ENCODE measurements at places on chromosomes 1 and 21.

GRCh38 chr1:97787231-97787630, 133.6 kb downstream of the DPYD start:
- no peak for DNase-seq

- peak; percentile 84 for DNase-seq
Observed at GRCh38 chr1:58442114-58442513, 104.4 kb downstream of the OMA1 start.

- DNase-seq, result no peak
Observed at GRCh38 chr1:39779137-39779536, 8.0 kb upstream of the OXCT2 start.

DNA sequence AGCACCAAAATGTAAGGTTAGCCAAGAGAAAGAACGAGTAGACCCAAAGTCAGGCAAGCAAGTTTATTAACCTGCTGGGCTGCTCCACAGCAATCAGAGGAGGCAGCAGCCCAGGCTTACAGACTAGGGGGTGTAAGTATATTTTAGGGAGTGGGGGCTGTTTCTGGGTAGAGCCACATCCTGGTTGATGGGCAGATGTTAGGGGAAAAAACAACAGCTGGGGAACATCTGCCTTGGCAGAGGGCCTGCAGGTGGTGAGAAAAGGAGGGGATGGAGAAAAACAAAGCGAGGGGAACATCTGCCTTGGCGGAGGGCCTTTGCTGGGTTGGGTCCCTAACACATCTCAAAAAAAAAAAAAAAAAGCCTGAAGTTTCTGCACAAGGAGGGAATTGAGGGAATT, 9.7 kb upstream of the ZBTB48 start:
- no peak for DNase-seq

- DNase-seq, result no peak
Observed at GRCh38 chr1:38082769-38083263, 36.2 kb upstream of the POU3F1 start.
